ACHN (cell line): ENCODE measurements at places on chromosomes 5 and 9.

- no peak for DNase-seq
These were observed 83.3 kb upstream of the CXCL14 start for GRCh38 chr5:135662061-135662481.

- no peak for DNase-seq
These were observed 167.8 kb upstream of the TUT7 start for GRCh38 chr9:86521977-86522376.

GRCh38 chr9:116653348-116654058 lies 33.6 kb upstream of the TRIM32 start:
- DNase-seq: no peak

GRCh38 chr5:135276151-135276550 lies 122.9 kb downstream of the MACROH2A1 start:
- no peak for DNase-seq

GRCh38 chr9:131776473-131776872 lies 36.6 kb upstream of the RAPGEF1 start:
- peak; percentile 49 for DNase-seq

DNA sequence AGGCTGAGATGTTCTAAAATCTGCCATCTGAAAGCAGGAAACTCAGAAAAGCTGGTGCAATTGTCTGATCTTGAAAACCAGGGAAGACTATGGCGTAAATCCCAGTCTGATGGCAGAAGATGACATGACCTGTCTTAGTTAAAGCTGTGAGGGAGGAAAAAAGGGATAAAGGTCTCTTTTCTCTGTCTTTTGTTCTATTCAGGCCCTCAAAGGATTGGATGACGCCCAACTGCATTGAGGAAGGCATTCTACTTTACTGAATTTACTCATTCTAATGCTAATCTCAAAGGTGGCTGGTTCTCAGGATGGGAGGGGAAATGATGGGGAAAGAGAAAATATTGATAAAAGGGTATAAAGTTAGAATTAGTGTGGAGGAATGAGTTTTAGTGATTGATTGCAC lies 312.8 kb upstream of the CTNND2 start:
- DNase-seq: no peak

DNA sequence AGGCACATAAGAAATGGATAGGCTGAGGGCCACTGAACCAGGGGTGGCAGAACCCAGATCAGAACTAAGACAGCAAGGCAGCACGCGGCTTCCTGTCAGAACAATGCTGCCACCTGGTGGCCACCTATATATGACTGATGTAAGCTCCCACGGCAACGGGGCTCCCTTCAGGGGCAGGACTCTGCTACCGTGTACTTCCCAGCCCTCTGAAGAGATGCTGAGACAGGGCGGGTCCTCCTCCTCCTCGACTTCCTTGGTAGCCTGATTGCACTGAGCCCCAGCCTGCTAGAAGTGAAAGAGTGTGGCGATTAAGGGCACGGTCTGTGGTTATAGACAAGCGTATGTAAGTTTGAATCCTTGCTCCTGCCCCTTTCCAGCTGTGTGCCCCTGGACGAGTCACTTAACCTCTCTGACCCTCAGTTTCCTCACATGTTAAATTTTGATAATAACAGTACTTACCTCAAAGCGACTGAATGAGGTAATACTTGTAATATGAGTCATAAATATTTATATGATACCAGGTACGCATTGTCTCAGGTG lies 13.3 kb downstream of the RPS14 start:
- DNase-seq: peak; percentile 83

DNA sequence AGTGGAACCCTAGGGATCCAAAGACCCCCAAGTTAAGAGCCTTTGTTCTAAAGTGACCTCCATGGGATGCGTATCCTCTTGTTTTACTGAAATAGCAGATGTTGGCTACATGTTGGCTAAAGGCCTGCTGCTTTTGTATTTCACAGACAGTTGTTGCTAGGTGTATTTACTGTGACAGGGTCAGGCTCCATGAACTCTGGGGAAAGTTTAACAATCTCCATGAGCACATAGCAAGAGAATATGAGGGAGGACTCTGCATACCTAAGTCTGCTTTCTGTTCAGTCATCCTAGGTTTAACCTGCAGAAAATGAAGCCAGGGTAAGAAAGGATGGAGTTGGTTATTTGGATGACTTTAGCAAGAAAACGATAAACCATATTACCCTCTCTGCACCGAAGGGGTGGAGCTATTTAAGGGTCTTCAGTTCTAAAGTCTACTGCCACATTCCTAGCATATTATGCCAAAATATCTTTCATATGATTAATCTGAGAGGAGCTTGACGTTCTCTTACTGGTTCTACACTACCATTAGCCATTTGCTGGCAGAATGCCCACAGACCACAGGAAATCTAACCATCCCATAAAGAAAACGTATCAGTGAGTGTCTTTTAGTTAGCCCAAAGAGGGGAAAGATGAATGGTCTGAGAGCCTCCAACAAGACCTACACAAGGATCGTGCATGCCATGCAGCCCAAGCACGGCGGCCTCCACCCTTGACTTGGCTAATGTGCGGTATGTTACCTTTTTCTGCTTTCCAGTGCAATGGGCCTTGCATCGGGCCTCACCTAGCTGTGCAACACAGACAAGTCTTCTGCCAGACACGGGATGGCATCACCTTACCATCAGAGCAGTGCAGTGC lies 127.8 kb downstream of the SAXO1 start:
- DNase-seq: peak; percentile 54

DNA sequence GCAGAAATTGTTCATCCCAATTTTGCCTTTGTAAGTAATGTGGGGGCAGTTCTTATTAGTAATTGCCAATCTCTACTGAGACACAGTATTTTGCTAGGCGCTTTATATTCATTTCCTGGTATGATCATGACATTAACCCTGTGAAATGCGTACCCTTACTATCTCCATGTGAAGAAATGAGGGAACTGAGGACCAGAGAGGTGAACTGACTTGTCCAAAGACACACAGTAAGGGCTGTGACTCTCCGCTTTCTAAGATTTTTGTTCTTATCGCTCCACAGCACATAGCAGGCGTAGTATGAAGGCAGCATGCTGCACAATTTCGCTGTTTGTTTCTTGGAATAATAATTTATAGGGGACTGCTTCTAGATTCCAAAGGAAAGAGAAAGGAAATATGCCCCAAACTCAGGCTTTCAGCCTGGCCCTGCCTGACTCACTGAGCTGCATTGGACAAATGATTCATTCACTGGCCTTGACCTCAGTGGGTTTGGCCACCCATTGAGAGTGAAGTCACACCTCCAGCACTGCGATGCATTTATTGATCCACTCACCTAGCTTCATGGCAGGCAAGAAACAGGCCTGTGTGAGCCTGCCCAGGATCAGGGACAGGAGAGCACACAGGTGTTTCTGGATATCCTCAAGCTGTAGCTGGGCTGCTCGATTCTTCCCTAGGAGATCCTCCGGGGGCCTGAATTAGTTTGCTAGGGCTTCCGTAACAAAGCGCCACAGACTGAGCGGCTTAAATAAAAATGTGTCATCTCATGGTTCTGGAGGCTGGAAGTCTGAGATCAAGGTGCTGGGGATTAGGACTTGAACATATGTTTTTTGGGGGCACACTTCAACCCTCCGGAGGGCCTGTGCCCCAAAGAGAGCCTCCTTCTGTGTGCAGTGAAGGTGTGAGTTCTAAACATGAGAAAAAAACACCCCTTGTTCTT lies 7.2 kb upstream of the DUSP1 start:
- DNase-seq: peak; percentile 86

DNA sequence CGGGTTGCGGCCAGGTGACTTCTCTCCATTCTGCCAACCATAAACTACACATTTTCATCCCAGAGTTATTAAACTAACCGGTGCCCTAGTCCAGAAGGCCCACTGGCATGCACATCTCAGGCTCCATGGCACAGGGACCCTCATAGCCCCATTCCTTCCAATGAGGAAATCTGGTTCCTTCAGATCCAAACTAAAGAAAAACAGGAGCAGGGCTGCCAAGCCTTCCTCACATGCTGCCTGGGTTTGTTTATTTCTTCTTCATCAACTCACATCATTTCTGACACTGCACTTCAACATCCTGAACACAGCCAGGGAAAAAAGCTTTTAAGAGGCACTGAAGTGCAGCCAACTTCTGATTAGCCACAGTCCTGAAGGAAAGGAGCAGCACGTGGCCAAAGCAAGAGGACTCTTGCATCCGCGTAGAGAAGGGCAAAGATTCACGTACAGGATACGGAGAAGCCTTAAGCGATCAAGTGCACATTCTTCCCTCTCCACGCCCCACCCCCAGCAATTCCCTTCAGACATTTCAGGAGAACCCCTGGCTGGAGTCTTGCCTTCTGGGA lies 22.5 kb downstream of the LHFPL2 start:
- no peak for DNase-seq

DNA sequence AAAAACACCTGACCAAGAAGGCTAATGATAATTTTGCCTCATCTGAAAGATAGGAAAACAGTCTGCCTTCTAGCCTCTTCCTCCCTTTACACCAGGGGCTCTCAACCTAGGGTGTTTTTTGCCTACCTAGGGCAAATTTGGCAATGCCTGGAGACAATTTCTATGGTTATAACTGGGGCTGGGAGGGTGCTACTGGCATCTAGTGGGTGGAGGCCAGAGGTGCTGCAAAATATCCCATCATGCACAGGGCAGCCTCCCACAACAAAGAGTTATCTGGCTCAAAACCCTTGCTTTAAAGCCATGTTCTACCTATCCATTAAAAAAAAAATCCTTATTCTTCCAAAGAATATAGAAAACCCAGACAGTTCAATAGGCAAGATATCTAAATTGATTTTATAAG lies 45.0 kb upstream of the NR3C1 start:
- DNase-seq: no peak

- DNase-seq: no peak
These were observed 133.0 kb upstream of the STK32A start for GRCh38 chr5:147101659-147102369.

DNA sequence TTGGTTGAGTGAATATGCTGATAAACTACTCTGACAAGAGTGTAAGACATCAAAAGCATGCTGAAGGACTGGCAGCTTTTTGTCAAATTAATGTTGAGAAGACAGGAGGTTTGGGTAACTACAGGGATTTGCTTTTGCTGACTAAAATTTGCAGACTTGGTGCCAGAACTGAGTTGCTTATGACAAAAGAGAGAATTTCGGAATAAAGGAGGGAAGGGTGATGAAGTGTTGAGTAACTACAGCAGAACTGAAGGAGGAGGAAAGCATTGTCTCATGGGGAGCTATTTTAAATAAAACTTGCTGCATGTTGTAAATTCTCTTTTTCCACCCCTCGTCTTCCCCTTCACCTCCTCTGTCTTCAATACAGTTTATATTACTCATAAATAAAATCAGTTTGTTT lies 296.1 kb downstream of the YTHDC2 start:
- no peak for DNase-seq

- no peak for DNase-seq
These were observed 403.5 kb upstream of the IRX4 start for GRCh38 chr5:2286250-2286649.

GRCh38 chr9:86669422-86669821 lies 277.9 kb downstream of the GAS1 start:
- DNase-seq: no peak

- DNase-seq: no peak
These were observed 174.4 kb upstream of the PRLR start for GRCh38 chr5:35404701-35405100.

DNA sequence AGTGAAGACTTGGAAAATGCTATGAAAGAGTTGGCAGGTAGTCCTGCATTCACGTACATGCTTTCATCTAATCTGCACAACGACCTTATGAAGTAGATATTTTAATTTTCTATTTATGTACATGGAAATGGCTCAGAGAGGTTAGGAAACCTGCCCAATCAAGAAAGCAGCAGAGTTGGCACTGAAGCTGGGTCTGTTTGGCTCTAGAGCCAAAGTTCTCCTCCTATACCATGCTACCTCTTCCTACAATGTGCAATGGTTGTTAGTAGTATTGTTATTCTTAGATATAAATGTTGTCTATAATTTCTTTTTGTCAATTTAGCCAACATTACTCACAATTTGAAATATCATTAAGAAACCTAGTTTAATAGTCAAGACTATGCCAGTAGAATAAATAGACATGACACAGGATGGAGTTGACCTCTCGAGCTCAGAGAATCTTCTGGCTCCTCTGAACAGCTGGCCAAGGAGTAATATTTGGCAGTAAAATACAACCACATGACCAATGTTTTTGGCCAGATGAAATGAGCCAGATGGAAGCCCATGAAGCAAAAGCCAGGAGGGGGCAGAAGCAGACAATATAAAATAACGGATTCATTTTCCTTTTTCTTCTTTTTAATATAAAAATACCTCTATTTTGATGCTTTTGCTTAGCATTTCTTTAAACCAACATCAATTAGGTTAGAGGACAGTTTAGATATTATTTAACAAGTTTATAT lies 542.3 kb downstream of the PDE4D start:
- DNase-seq: no peak

GRCh38 chr5:132389585-132390286 lies 20.2 kb downstream of the SLC22A5 start:
- DNase-seq: peak; percentile 99

DNA sequence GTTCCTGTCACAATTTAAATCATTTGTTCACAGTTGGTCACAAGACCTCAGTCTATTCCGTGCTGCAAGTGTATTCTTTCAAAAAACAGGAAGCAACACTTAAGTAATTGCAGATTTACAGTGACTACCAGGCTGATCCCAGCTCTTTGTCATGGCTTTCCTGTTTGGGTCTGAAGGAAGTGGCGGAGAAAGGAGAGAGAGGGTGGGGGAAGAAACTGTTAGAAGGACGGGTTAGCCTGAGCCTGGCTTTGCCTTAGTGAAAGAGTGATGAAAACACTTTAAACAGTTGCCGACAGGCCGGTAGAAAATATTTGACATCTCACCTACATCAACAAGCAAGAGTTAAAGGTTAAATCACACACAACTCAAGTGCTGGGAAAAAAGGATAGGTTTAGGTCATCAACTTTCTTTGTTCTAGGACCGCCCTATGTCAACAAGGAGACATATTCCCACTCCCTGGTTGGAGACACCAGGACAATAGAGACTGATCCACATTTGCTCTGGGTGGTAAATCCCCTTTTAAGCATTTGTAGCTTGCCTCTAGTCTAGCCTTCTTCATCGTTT lies 102.2 kb upstream of the DAB2 start:
- no peak for DNase-seq

GRCh38 chr9:70935856-70936255 lies 185.6 kb downstream of the TRPM3 start:
- DNase-seq: no peak

GRCh38 chr5:180291234-180291940 lies 496 bp downstream of the MAPK9 start:
- DNase-seq: no peak

DNA sequence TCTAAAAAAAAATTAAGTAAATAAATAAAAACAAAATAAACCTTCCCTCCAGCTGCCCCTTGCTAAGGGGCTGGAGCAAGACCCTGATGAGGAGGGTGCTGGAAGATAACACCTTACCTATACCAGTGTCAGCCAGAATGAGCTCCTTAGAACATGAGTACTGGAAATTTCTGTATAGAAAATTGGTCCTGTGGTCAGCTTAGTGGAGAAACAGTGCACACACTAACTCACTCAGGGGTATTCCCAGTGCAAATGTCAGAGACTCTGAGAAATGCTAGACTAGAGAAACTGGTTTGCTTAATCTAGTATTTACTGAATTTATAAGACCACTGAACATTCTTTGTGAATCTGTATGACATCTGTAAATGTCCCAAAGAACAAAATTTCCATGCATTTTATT lies 62.1 kb upstream of the CTXN3 start:
- no peak for DNase-seq
